ENCODE measurements at places on chromosomes 7 and 10. TPM values are rescaled to one million over a fixed set of nuclear protein-coding genes. Genes with fewer than 3 reads are reported as not detected.

CRHR2 gene
- 0.15 TPM for total RNA-seq

PBLD gene
- total RNA-seq, result 4.1 TPM

CPA4 gene
- 1.5 TPM for total RNA-seq

GRCh38 chr7:17422966-17423365 is 124.5 kb downstream of the AHR start:
- DNase-seq, result no peak

DNA sequence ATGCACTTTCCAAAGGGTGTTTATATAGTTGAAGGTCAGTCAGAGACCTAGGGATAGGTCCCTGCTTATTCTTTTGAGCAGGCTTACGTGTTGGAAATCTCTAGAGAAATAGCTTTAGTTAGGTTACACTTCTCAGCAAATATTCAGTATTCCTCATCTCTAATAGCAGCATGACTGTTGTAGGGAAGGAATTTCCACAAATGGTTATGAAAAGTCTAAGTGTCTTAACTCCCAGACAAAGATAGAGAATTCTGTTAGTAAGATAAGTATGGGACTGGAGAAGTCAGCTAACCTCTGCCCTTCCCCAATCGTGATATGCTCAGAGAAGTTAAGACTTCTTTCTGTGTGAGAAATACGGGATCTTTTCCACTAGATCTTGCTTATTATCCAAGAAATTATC is 16.5 kb downstream of the SGPL1 start:
- DNase-seq, result no peak
